ENCODE measurements at places on chromosomes 2 and 18. TPM values are rescaled to one million over a fixed set of nuclear protein-coding genes. Genes with fewer than 3 reads are reported as not detected.

DNA sequence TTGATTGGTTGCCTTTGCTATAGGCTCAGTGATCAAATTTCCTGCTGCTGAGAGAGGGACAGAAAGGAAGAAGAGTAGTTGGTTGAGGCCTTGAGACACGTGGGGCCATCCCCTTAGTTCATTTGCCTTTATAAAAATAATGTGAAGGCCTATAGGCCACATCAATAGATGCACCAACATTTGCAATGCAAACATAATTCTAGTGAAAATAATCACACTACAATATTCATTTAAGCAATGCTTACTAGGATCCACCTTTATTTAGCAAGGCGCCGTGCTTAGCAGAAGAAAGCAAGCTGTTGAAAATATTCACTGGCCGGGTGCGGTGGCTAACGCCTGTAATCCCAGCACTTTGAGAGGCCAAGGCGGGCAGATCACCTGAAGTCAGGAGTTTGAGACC, 105.3 kb upstream of the CXCR4 start:
- H3K4me3 ChIP-seq: no peak overlapping the region
- H3K4me1 ChIP-seq: no peaks in the 10 kb centered on the region
- no peak for DNase-seq
- H3K27ac ChIP-seq: no peak overlapping the region
- H3K36me3 ChIP-seq: no peaks in the 10 kb centered on the region

- no peak for DNase-seq
- H3K27me3 ChIP-seq: no peaks in the 10 kb centered on the region
- H3K36me3 ChIP-seq: no peaks in the 10 kb centered on the region
- H3K4me1 ChIP-seq: no peaks in the 10 kb centered on the region
Measured at GRCh38 chr18:73646772-73647171, 500.9 kb downstream of the FBXO15 start.

DSG2 gene
- 43.0 TPM for total RNA-seq

DNA sequence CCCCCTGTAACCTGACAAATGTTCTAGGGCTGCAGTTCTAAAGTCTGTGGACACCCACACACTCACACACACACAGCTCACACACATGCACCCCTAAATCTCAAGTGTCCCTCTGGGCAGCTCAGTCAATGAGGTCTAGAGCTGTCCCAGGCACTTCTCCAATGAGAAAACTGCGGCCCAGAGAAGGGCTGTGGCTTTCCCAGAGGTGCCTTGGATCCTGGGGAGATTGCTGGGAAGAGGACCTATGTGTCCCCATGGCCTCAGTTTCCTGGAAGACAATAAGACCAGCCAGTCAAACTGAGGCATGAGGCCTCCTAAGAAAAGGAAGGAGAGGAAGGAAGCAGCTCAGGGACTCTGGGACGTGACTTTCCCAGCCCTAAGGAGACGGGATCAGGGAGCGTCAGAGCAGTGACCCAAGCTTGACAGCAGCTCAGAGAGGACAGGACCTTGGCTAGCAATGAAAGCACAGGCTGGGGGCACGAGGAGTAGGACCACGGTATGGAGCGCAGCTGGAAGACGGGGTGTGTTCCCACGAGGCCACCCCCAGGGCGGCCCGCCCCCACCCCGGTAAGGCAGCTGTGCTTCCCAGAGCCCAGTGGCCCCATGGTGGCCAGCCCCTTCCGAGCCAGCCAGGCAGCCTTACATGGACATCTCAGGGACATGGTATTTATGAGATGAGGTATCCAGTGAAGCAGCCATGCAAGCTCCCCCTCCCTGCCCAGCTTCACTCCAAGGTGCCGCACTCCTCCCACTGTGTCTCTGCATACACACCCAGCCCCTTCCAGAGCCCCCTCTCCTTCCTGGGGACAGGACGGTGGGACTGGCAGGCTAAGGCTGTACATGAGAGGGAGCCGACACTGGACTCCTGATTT, 46.0 kb downstream of the TNS1 start:
- H3K27me3 ChIP-seq: peaks cover 3% of the 10 kb centered on the region
- no peaks in the 10 kb centered on the region for H3K36me3 ChIP-seq
- no peak overlapping the region for H3K27ac ChIP-seq
- no peak overlapping the region for H3K4me3 ChIP-seq

GRCh38 chr2:58186501-58186900, 54.6 kb downstream of the FANCL start:
- no peaks in the 10 kb centered on the region for H3K4me1 ChIP-seq
- no peak for DNase-seq
- H3K36me3 ChIP-seq: peaks cover 18% of the 10 kb centered on the region
- H3K27me3 ChIP-seq: no peaks in the 10 kb centered on the region
- H3K27ac ChIP-seq: no peak overlapping the region

HOXD11 gene
- total RNA-seq: not detected

DNA sequence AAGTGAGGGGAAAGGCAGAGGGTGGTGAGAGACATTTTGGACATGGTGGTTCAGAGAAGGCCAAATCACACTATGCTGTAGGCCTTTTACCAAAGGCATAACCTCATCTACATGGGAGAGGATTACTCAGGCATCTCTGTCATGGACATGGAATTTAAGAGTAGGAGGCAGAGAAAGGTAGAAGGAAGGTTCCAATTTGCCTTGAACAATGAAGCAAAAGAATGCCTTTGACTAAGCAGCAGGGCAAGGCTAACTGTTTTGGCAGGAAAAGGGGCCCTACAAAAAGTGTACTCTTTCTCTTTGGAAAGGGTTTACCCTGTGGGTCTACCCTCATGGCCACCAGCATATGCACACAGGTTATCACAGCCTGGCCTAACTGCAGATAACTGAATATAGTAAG, 45.6 kb upstream of the RNU4ATAC start:
- no peaks in the 10 kb centered on the region for H3K4me1 ChIP-seq
- DNase-seq: no peak

SERPINB5 gene
- 1.4 TPM for total RNA-seq

MYO7B gene
- not detected for total RNA-seq

GRCh38 chr2:109184368-109184767, 55.4 kb downstream of the SH3RF3 start:
- no peaks in the 10 kb centered on the region for H3K4me1 ChIP-seq
- no peaks in the 10 kb centered on the region for H3K36me3 ChIP-seq
- DNase-seq: no peak
- peaks cover 15% of the 10 kb centered on the region for H3K27me3 ChIP-seq
